Smooth muscle cell of the brain vasculature (primary cell): ENCODE measurements at places on chromosomes 7 and 10.

GRCh38 chr10:88903715-88904114 is 23.7 kb downstream of the STAMBPL1 start:
- no peak for DNase-seq

DNA sequence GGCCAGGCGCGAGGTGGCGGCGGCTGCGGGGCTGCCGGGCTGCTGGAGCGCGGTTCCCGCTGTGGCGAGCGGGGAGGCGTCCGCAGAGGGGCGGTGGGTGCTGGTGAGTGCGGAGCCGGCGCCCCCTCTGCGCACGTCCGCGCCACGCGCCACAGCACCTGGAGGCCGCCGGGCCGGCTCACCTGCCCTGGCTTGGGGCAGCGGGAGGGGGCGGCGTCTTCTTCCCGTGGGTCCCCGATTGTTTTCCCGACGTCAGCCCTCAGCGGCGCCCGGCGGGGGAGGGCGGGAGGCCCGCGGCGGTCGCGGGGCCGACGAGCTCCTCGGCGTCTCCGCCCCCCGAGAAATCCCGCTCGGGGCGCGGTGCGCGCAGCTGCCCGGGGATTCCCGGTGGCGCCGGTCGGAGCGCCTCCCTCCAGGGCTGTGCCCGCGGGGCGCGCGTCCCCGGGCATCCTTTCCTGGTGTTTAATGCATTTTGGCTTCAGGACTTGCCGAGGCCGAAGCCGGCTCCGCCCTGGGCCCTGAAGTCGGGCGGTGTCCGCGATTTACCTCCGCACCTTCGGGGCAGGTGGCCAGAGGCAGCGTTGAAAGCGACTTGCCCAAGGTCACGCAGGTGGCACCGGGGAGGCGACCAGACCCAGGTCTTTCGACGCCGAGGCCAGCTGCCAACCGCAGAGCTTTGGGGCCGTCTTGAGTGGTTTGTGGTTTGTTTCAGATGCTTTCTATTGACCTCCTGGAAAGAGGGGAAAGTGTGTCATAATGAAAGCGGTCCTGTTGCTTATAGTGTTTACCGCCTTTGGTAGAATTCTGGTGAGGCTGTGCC is 561 bp downstream of the PLEKHA1 start:
- DNase-seq = no peak

- DNase-seq = no peak
These were observed 25.3 kb downstream of the ADD3 start for GRCh38 chr10:110032801-110033700.

GRCh38 chr7:6228361-6229229 is 43.8 kb downstream of the CYTH3 start:
- DNase-seq = no peak

DNA sequence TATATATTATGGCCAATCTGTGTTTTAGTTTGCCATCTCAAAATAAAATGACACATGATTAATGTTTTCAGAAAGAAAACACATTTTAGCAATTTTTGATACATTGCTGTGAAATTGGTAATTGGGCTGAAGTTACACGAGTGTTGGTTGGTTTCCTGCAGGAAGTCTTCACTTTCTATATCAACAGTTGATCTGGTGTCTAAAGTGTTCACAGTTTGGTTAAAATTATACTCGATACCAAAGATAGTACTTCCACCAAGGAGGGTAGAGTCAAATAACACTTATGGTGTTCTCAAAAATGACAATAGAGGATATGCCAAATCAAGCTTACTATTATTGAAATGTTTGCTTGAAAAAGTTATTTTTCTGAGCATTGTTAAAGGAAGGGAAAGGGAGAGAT is 120.3 kb upstream of the GLCCI1 start:
- DNase-seq = no peak

DNA sequence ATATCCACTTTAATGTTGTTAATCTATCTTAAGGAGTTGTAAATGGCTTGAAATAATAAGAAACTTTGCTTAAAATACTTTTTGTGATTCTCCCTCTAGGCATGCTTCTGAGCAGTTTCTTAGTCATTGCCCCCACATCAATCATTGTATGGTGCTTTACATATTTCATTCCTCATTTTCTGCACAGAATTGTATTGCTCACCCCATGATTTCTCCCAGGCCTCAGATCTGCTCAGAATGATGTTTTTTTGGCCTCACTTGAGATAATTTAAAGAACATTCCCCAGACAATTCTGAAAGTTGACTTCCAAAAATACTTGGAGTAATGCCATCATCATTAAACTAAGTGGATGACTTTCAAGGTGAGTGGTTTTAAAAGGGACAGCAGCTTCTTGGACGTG is 82.1 kb upstream of the PRPS1L1 start:
- DNase-seq = no peak

DNA sequence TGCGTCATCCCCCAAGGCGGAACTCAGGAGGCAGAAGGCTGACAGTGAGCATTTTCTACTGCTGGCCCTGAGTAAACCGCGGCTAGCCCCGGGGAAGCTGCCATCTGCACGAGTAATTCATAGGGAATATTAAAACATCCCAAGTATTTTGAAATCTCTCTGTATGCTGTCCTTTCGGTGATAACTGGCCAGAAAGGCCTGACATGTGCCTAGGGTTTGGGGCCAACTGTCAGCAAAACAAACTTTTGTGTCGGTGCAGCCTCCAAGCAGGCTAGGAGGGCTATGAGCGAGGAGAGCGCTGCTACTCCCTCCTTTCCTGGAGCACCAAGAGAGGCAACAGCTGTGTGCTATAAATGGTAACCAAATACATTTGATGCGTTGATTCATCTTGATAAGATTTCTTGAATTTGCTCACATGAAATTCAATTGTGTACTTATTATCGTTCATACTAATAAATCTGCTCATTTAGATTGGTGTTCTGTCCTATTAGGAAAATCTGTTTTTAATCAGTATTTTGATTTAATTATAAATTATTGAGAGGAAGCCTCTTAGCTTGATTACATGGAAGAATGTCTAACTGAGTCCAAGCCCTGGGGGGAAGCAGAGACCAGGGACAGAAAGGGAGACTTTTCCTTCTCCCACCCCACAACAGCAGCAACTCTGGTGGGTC is 124.4 kb upstream of the NPS start:
- DNase-seq = no peak

DNA sequence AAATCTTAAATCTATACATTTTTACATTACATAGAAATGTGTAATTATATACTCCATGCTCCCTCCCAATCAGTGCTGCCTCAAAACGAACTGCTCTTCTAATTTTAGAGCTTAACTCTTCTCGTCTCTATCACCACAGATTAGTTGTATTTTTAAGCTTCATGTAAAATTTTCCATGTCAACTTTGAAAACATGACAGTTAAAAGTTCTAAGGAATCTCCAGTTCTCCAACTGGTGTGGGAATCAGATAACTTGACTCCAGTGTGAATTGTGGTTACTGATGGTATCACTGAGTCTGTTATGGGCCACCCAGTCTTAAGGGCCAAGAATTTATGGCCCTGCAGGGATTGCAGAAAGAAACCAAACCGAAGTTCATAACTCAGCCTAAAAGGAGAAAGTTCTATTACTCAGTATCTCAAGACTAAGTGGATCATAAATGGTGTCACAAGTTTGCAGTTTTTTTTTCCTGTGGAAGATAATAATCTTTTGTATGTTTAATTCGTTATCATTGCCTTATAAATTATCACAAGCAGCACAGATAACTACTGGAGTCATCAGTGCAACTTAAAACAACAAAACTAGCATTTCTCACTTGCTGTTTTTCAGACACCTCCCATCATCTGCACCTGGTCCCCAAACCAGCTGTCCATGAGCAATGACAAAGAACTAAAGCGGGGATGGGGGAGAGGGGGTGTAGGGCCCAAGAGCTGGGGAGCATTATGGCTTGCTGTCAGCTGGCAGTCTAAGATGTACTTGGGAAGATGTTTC is 31.5 kb upstream of the KMT2E start:
- no peak for DNase-seq

DNA sequence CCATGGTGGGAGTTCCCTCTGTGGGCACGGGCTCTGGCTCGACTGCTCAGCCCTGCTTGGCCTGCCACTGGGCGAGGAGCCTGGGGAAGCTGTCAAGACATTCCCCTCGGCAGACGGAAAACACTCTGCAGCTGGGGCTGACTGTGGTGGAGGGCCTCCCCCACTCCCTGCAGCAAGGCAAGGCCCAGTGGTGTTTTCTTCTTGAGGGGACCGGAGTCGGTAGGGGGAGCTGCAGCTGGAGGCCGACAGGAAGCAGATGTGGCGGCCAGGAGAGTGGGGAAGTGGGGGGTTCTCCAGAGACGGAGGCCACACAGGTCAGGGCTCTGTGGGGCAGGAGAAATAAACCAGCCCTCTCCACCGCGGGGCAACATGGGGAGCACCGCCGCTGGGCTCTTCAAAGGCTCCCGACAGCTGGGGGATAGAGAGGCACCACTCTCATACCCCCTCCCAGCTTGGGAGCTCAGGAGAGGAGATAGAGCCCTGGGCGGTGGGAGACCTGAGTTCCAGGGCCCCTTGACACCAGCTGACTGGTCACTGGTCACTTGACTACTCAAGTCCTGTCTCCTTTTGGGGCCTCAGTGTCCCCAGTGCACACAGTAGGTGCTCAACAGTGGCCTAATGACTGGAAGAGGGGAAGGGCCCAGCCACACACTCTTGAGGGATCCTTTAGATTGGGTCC is 43.4 kb downstream of the PPIF start:
- DNase-seq = no peak

DNA sequence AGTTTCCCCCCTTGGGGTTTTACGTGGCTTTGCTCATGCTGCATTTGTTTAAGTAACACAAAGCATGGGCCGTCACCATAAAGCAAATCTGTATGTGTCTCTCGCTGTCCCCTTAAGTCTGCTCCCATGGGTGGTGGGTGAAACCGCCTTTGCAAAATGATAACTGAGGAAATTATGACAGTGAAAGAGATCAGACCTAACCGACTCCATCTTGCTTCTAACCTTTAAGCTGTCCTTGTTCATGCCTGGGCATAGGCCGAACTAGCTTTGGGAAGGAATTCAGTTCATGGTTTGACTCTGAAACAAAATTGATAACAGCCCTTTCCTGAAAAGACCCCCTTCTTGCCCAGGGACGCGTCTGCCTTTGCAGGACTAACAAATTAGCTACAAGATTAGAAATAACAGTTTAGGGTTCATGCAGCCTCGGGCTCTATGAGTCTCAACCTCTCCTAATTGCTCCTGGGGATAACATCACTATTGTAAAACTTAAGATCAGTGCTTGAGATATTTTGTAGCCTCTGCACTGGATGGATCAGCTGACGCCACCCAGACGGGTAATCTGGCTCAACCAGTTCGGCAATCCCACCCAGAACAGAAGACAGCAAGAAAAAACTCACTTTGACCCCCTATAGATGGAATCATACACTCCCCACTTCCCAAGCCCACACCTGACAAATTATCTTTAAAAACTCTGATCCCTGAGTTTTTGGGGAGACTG is 623.7 kb downstream of the TYW1 start:
- no peak for DNase-seq

DNA sequence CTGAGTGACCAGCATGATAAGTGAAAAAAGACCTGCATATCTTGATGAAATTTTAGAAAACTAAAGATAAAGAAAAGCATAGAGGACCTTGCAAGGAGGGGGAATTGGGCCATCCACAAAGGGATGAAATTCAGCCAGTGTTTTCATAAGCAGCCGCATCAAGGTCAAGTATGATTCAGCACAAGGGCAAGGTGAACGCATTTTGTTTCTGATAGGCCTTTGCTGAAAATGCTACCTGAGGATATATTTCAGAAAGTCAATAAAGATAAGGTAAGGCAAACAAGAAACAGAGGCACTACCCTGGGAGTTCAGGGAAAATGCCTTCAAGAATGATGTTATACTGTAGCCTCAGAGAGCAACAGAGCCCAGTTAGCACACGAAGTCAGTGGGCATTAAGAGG is 55.0 kb upstream of the SHH start:
- DNase-seq = no peak

DNA sequence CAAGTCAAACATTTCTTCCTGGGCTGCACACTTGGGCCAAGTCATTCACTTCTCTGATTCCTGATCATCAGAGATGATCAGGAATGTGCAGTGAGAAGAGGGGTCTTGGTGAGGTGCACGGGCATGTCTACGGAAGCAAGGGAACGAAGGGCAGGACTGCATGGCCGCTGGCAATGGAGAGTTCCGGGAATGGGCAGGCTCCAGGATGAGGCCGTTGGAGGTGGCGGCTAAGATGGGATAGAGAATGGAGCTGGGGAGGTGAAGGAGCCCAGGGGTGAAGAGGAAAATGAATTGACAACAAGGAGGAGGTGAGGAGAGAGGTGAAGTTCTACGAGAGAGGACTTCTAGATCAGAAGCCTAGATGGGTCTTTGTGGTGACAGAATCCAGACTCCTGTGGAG is 260.0 kb downstream of the GRID1 start:
- DNase-seq = no peak

DNA sequence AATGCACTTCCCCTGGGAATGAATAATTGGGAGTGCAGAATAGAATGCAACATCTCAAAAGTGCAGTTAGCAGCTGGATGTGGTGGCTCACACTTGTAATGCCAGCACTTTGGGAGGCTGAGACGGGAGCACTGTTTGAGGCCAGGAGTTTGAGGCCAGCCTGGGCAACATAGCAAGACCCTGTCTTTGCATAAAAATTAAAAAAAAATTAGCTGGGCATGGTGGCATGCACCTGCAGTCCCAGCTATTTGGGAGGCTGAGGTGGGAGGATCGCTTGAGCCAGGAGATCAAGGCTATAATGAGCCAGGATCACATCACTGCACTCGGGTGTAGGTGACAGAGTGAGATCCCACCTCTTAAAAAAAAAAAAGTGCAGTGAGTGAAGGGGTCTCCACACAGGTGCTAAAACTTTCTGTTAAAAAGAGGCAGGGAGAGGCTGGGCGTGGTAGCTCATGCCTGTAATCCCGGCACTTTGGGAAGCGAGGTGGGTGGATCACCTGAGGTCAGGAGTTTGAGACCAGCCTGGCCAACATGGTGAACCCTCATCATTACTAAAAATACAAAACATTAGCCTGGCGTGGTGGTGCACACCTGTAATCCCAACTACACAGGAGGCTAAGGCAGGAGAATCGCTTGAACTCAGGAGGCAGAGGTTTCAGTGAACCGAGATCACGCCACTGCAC is 13.5 kb upstream of the ZMIZ1 start:
- DNase-seq = no peak

DNA sequence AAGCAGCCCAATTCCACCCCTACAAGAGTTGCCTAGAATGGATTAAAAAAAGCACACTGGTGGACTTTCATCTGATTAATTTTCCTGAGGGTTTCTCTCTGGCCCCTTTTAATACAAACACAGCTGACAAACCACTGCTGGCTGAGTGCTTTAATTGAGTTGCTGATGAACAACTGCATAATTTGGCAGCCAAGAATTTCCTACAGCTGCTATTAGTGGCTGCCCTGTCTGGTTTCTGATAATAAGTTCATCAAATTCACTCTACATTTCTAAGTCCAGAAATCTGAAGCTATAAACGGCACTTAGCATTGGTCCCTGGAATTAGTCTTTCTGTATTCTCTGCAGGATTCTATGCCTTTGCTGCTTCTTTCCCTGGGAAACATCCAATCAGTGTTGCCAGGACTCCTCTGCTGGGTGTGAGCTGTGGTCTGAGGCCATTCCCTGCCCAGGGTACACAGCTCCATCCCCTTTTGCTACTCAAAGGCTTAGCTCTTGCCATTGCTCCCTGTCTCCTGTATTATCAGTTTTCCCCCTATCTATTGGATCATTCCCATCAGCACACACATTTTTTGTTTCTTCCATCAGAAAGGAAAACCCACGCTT is 110.6 kb downstream of the LSM5 start:
- DNase-seq = no peak

- no peak for DNase-seq
These were observed 78.1 kb upstream of the SLC25A13 start for GRCh38 chr7:96400001-96400400.
